ENCODE measurements at places on chromosomes 2 and 18. TPM values are rescaled to one million over a fixed set of nuclear protein-coding genes. Genes with fewer than 3 reads are reported as not detected.

- H3K4me1 ChIP-seq = peaks cover 6% of the 10 kb centered on the region
- H3K4me3 ChIP-seq = no peak overlapping the region
- no peaks in the 10 kb centered on the region for H3K36me3 ChIP-seq
- H3K27me3 ChIP-seq = no peaks in the 10 kb centered on the region
- no peak overlapping the region for H3K27ac ChIP-seq
Measured at GRCh38 chr2:198072655-198073054, 268.3 kb downstream of the PLCL1 start.

SLC23A3 gene
- 0.84 TPM for total RNA-seq

GRCh38 chr18:35424356-35424755 lies 47.2 kb upstream of the ZNF396 start:
- H3K27ac ChIP-seq = no peak overlapping the region
- no peaks in the 10 kb centered on the region for H3K4me1 ChIP-seq
- DNase-seq = no peak

SALL3 gene
- not detected for total RNA-seq

- H3K27me3 ChIP-seq = peaks cover 3% of the 10 kb centered on the region
- no peak overlapping the region for H3K27ac ChIP-seq
- H3K36me3 ChIP-seq = no peaks in the 10 kb centered on the region
- H3K4me1 ChIP-seq = peaks cover 7% of the 10 kb centered on the region
- no peak for DNase-seq
Measured at GRCh38 chr2:11722292-11723060, 24.0 kb upstream of the LPIN1 start.

DNA sequence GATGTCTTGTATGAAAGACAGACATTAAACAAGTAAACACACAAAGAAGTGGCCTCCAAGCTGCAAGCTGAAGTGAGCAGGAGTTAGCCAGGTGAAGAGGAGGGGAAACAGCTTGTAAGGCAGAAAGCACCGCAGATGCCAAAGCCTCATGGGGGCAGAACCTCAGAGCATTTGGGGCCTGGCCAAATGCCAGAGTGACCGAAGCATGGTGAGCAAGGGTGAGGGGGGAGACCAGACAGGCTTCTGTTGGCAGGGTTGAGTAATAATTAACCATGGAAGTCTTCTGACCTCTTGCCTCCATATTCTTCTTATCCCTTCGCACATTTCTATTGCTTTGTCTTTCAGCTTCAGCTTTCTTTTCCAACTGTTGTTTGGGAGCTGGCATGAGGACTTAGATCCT lies 5.6 kb downstream of the QPCT start:
- no peaks in the 10 kb centered on the region for H3K36me3 ChIP-seq
- H3K4me3 ChIP-seq = no peak overlapping the region
- H3K4me1 ChIP-seq = peaks cover 2% of the 10 kb centered on the region
- DNase-seq = no peak

GRCh38 chr2:235498541-235498940 lies 4.7 kb downstream of the AGAP1 start:
- no peaks in the 10 kb centered on the region for H3K36me3 ChIP-seq
- H3K27ac ChIP-seq = no peak overlapping the region
- no peak overlapping the region for H3K4me3 ChIP-seq
- peaks cover 62% of the 10 kb centered on the region for H3K27me3 ChIP-seq

- H3K4me1 ChIP-seq = no peaks in the 10 kb centered on the region
- peaks cover 3% of the 10 kb centered on the region for H3K27me3 ChIP-seq
- DNase-seq = no peak
- H3K4me3 ChIP-seq = no peak overlapping the region
- H3K36me3 ChIP-seq = no peaks in the 10 kb centered on the region
- no peak overlapping the region for H3K27ac ChIP-seq
Measured at GRCh38 chr18:26429535-26430226, 118.7 kb downstream of the KCTD1 start.

GRCh38 chr2:20052861-20053281 lies 1.4 kb upstream of the LAPTM4A start:
- peak; percentile 49 for DNase-seq
- peaks cover 12% of the 10 kb centered on the region for H3K27me3 ChIP-seq
- no peak overlapping the region for H3K27ac ChIP-seq
- no peaks in the 10 kb centered on the region for H3K36me3 ChIP-seq

SP5 gene
- not detected for total RNA-seq

- DNase-seq = no peak
- peaks cover 7% of the 10 kb centered on the region for H3K36me3 ChIP-seq
- H3K27me3 ChIP-seq = no peaks in the 10 kb centered on the region
- no peak overlapping the region for H3K4me3 ChIP-seq
Measured at GRCh38 chr2:210132239-210132638, 39.0 kb downstream of the KANSL1L start.

DNA sequence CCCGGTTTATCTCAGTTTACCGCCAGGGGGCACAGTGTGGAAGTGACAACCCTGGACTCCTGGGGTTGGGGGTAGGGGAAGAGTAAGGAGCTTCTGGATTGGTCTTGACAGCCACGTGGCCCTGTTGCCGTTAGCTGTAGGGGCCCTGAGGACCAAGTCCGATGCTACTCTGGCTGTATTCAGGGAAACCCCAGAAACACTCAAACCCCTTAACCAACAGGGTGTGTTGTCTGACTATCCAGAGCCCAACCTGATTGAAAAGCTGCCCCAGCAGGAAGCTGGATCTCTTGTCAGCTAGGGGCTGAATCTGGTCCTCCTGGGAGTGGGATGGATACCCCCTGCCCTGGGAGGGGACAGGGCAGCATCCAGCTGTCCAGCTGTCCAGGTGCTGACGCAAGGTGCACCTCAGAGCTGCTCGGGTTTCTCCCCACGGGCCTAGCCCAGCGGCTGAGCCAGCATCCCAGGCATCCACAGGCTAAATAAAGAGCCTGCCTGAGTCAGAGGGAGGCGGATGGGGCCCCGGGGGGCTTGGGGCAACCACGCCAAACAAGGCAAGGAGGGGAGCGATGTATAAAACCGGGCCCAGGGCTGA lies 3.1 kb upstream of the GMPPA start:
- no peak overlapping the region for H3K4me3 ChIP-seq
- H3K27ac ChIP-seq = no peak overlapping the region
- peaks cover 1% of the 10 kb centered on the region for H3K36me3 ChIP-seq
- DNase-seq = peak; percentile 68

PCBP1 gene
- 374 TPM for total RNA-seq

- H3K4me1 ChIP-seq = no peaks in the 10 kb centered on the region
- peaks cover 4% of the 10 kb centered on the region for H3K27me3 ChIP-seq
- no peak overlapping the region for H3K27ac ChIP-seq
- no peak overlapping the region for H3K4me3 ChIP-seq
- DNase-seq = no peak
Measured at GRCh38 chr2:222762342-222762741, 90.9 kb downstream of the MOGAT1 start.

UGT1A8 gene
- not detected for total RNA-seq

GRCh38 chr2:185456517-185456916 lies 282.1 kb upstream of the FSIP2 start:
- H3K27me3 ChIP-seq = no peaks in the 10 kb centered on the region
- H3K4me3 ChIP-seq = no peak overlapping the region
- no peaks in the 10 kb centered on the region for H3K36me3 ChIP-seq
- H3K4me1 ChIP-seq = no peaks in the 10 kb centered on the region
- no peak overlapping the region for H3K27ac ChIP-seq

SH3BP4 gene
- 0.42 TPM for total RNA-seq

TRIP12 gene
- total RNA-seq = 188 TPM

DNA sequence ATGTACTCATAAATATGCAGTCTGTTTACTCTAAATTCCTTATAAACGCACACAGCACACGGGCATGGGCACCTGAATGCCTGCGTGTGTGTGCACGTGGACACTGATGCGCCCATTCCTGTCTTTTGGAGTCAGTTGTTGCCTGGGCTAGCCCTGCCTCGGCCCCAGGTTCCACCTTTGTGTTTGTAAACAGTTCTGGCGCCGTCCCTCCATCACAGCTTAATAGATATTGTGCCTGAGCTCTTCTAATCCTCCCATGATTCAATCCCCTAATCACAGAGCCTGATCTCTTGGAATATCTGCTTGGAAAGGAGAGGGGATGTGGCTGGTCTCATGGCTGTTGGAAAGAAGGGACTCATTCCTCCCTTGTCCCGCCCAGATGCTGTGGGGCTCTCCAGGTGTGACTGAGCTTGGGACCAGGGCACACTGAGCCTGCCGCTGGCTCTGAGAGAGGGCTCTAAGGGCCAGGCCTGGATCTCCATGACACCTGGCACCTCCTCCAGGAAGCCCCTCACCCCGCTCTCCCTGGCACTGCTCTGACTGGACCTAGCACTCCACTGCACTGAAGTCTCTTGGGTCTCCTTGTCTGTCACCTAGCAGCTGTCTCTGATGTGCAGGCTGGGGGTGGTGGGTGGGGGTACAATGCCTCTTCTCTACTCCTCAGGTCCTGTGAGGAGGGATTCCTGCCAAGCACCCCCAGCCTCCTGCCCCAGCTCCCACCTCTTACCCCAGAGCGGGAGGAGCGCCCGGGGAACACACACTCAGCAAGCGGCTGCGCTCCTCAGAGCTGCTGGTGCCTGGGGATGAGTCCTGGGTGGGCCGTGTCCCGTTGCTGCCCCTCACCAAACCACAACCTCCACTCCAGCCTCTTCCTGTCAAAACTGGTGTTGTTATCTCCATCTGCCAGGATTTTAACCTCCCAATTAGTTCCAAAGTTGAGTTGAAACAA lies 181.3 kb downstream of the INHBB start:
- no peaks in the 10 kb centered on the region for H3K4me1 ChIP-seq
- no peak overlapping the region for H3K4me3 ChIP-seq
- peaks cover 19% of the 10 kb centered on the region for H3K27me3 ChIP-seq
- no peak overlapping the region for H3K27ac ChIP-seq
- H3K36me3 ChIP-seq = no peaks in the 10 kb centered on the region

GRCh38 chr2:9105601-9106337 lies 100.8 kb upstream of the ASAP2 start:
- no peaks in the 10 kb centered on the region for H3K36me3 ChIP-seq
- no peaks in the 10 kb centered on the region for H3K4me1 ChIP-seq
- no peak overlapping the region for H3K4me3 ChIP-seq
- no peaks in the 10 kb centered on the region for H3K27me3 ChIP-seq

GRCh38 chr18:44761812-44762211 lies 81.1 kb downstream of the SETBP1 start:
- DNase-seq = no peak
- no peaks in the 10 kb centered on the region for H3K36me3 ChIP-seq
- H3K27me3 ChIP-seq = peaks cover 5% of the 10 kb centered on the region

C2orf80 gene
- total RNA-seq = not detected

DNA sequence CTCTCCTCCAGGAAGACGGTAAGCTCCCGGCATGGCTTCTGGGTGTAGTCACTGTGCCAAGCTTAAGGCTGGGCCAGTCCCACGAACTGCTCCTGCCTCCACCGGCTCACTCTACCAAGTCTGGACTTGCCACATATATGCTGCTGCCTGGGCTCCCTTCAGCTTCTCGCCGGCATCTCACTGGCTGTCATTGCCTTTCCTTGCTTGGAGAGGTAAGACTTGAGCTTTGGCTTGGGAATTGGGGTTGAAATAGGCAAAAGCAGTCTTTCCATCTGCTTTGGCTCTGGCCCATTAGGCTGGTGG lies 481.0 kb downstream of the TGIF1 start:
- H3K27ac ChIP-seq = no peak overlapping the region
- H3K36me3 ChIP-seq = no peaks in the 10 kb centered on the region
- no peak for DNase-seq
- H3K4me1 ChIP-seq = no peaks in the 10 kb centered on the region

Measured in activated naive CD4-positive, alpha-beta T cell treated with anti-CD3 and anti-CD28 coated beads for 36 hours (primary cell).